ENCODE measurements at places on chromosomes 3 and 15.

DNA sequence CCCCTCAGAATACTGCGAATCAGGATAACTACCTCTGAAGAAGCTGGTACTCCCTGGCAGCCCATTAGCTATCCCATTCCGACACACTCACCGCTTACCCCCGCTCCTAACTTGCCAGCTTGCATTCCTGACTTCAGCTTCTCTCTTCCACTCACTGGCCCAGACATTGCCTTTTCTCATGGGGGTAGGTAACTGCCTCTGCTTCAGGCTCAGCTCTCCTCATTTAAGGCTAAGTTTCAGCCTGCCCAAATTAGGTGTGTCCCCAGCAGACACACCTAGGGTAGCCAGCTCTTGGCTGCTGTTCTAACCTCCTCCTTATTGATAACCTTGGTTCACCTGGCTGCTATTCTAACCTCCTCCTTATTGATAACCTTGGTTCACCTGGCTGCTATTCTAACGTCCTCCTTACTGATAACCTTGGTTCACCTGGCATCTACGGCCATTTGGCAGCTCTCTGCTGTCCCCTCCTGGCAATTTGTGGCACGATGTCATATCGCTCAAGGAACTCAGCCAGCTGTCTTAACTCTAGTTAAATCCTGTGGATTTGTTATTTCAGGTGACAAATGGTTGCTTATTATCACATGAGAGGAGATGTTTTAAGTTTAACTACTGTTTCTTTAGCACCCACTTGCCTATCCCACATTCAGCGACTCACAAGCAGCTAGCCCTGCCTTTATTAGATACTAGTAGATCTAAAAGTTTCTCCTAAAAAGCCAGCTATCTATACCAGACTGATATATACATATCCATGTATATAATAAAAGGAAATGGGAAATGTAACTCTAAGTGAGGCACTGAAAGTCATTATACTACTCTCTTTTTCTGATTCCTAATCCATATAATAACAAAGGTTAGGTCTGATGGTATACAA lies 106.5 kb upstream of the ACP3 start:
- no peak for DNase-seq

GRCh38 chr3:53232641-53233377 lies 23.0 kb downstream of the TKT start:
- DNase-seq, result no peak

DNA sequence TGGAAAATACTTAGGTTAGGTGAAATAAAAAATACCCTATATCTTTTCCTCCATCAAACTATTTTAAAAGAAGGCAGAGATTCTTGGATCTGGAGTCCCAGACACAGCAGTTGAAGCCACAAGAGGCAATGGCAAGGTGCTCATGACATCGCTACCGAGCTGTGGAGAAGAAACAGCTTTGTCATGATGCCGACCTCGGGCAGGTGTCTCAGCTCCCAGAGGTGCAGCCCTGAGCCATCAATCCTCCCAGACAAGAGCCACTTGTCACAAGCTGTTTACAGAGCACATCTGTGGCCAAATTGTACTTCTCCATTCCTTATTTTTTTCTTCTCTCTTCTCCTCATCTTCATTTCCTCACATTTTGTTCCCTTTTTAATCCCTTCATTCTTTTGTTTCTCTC lies 50.8 kb downstream of the GPR176 start:
- no peak for DNase-seq

DNA sequence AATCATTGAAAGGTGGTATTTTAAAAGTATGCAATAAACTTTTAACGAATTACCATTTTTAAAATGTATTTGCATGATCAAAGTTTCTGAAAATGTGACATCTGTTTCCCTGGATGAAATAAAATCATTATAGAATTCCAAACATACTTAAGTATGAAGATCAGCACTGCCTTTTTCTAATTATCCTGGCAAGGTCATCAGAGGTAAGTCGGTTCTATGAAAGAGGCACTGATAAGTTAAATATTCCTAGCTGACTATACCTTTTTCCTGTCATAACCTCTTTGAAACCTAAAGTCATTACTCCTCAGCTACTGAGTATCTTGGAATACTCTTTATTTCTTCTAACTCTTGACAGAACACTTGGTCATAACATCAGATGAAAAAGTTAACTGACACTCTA lies 406.1 kb upstream of the ALCAM start:
- no peak for DNase-seq

DNA sequence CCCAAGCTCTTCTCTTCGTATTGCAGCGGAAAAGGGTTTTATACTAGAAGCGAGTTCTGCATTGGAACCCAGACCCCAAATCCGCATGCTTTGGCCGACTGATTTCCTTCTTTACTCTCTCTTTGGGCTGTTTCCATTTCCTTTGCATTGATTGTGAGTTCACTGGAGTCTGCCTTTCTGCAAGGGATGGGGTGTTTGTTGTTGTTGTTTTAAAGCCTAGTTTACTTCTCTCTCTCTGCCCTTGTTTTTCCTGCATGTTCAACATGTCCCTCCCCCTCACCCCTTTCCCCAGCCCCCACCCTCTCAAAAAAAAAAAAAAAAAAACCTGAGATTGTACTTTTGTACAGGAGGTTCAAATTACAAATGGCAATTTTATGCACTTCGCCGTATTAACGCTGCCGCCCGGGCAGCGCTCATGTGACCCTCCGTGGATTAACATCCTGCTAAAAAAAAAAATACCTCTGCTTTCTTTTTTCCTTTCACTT lies 2.2 kb downstream of the NR2F2 start:
- DNase-seq, result no peak

DNA sequence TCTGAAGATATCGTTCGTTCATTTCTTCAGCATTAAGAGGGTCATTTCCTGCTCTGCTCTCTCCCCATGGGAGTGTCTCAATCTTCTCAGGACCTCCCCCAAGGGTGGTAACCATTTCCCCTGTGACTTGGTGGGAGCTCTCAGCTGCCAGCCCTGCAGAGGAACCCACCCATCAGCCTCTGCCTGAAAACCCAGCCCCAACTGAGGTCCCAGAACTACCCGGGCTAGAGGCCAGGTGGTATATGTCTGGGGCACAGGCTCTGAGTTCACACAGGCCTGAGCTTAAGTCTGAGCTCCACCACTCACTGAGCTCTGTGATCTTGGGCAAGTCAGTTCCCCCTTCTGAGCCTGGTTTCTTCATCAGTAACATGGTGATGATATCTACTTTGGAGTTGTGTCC lies 10.0 kb upstream of the ATP2B2 start:
- peak; percentile 14 for DNase-seq

- peak; percentile 60 for DNase-seq
Observed at GRCh38 chr3:156664011-156664830, 10.2 kb upstream of the TIPARP start.

GRCh38 chr3:187828579-187829452 lies 83.5 kb upstream of the BCL6 start:
- no peak for DNase-seq

- no peak for DNase-seq
Observed at GRCh38 chr15:94069844-94070243, 161.5 kb upstream of the MCTP2 start.

GRCh38 chr3:120174811-120175539 lies 80.7 kb upstream of the GSK3B start:
- no peak for DNase-seq

- peak; percentile 50 for DNase-seq
Observed at GRCh38 chr15:51401051-51401780, 59.8 kb downstream of the GLDN start.

DNA sequence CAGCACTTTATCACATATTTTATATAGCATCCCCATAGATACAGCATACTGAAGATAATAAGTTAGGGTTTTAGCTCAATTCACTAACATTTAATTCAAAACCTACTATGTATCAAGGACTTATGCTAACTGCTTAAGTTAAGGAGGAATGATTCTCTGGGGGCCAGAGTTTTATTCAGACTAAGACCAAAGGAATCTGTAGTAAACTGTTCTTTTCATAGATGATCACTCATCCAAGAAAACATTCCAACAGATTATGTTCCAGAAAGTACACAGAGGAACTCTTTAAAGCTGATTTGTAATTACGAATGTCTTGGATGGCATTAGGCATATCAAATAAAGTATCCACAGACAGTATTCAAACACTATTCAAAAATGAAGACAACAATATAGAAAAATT lies 226.4 kb downstream of the SCAPER start:
- DNase-seq, result no peak

DNA sequence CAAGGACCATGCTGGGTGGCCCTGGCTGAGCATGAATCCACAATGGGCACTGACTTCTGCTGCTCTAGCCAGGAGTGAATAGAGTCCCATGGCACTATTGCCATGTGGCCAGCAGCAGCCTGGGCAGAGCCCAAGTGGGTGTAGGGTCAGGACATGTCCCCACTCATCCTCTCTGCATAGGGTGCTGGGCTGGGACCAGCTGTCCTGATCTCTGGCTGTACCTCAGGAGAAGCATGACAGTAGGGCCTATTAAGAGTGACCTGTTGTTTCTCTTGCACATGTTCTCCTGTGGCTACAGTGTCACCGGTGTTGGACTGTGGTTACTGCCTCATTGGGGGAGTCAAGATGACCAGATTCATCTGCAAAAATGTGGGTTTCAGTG lies 46.9 kb downstream of the DLEC1 start:
- no peak for DNase-seq

Measured in inflammatory macrophage (primary cell).